ENCODE measurements at places on chromosomes 3 and 15.

DNA sequence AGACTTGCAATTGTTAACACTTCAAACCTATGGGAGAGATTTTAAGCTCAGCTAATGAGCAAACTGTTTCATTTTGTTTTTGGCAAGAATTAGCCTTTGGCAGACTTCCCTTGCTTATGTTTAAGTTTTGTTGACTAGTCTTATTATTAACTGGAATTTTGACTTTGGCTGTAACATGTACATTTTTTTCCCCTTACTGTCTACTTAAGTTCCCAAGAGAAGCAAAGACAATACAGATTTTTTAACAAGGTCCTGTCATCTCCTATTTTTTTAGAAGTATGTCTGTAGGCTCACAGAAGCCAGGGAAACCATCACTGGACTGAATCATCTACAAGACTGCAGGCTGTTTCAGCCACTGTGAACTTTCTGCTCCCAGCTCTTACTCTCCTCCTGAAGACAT lies 74.3 kb downstream of the DGKG start:
- DNase-seq = no peak

GRCh38 chr15:75235760-75236729 lies 22.1 kb upstream of the GOLGA6C start:
- no peak for DNase-seq

- DNase-seq = no peak
Measured at GRCh38 chr3:182732232-182733015, 60.9 kb upstream of the ATP11B start.

GRCh38 chr3:37853691-37854413 lies 7.8 kb upstream of the CTDSPL start:
- DNase-seq = no peak

GRCh38 chr15:36907295-36907694 lies 193.1 kb downstream of the MEIS2 start:
- DNase-seq = no peak

- DNase-seq = peak; percentile 99
Measured at GRCh38 chr3:49093853-49094767, at the start of gene QRICH1. Gene QRICH1 (minus strand): TSS chr3:49094071. CDS start chr3:49077017, 17,054 bp downstream.

GRCh38 chr3:123953735-123954134 lies 7.3 kb downstream of the CCDC14 start:
- DNase-seq = no peak

DNA sequence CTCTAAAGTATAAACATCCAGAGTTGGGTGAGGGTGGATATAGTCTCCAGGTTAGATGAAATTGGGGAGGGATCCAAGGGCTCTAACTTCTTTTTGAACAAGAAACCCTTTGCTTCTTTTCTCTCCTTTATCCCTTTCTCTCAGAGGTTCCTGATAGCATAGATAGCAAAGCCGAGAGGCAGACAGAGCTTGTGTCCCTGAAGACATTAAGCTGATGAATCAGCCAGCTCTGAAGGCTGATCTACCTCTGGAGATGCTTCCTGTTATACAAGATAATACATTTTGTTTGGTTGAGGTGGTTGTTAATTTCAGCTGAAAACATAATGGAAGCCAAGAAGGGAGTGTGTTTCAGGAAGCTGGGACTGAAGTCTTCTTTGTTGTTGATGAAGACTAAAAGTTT lies 193.2 kb downstream of the PDCD6IP start:
- no peak for DNase-seq

DNA sequence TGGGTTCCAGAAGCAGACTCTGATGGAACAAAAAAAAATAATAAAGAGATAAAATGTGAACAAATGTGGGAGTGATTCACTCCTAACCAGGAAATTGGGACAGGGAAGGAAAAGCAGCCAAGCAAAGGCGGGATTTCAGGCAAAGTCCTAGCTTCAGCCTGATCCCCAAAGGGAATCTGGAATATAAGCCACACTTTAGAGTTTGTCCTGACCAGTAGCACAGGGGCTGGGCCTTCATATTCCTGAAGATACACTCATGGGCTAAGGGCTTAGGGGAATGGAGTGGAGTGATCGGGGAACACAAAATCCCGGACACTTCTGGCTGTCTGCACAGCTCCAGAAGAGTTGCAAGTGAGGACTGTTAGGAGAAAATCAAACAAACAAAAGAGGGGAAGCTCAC lies 135.0 kb upstream of the COL8A1 start:
- DNase-seq = no peak

- DNase-seq = no peak
Measured at GRCh38 chr3:190968616-190969015, 106.1 kb upstream of the GMNC start.

- peak; percentile 20 for DNase-seq
Measured at GRCh38 chr3:45944830-45945620, 1.8 kb downstream of the CXCR6 start.

GRCh38 chr3:51954105-51954504 lies 1.1 kb upstream of the GPR62 start:
- DNase-seq = no peak
